ENCODE measurements at places on chromosomes 12 and 14.

- DNase-seq, result no peak
Observed at GRCh38 chr14:100788517-100788916, 37.4 kb upstream of the MEG3 start.

- DNase-seq, result no peak
Observed at GRCh38 chr12:48265777-48266176, 62.7 kb upstream of the OR10AD1 start.

- DNase-seq, result no peak
Observed at GRCh38 chr14:94853920-94854319, 84.0 kb upstream of the GSC start.

DNA sequence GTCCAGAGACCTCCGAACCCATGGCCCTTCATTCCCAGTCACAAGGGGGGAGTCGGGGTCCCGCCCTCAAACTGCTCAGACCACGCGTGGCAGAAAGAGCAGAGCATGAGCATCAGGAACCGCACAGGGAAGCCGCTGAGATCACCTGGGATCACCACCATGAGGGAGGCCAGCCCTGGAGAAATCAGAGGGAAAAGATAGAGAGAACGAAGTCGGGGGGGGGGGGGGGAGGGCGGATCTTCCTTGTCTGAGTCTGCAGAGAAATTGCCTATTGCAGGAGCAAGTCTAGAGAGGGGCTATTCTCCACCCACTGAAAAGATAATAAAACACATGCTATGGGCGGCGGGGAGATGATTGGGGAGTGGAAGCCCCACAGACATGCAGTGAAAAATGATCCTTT lies 884 bp upstream of the TMEM132C start:
- DNase-seq, result no peak

DNA sequence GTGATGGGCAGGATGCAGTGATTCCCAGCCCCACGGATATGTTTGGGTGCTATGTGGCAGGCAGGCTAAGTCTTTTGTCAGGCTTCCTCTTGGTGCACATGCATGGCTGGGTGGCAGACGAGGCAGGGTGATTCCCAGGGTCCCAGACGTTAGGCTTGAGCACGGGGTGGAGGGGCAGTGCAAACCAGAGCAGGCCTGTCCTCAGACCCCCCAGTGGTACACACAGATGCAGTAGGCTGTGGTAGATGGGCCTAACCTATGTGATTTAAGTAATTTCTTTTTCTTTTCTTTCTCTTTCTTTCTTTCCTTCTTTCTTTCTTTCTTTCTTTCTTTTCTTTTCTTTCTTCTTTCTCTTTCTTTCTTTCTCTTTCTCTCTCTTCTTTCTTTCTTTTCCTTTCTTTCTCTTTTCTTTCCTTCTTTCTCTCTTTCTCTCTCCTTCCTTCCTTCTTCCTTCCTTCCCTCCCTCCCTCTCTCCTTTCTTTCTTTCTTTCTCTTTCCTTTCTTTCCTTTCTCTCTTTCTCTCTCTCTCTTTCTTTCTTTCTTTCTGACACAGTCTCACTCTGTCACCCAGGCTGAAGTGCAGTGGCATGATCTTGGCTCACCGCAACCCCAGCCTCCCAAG lies 41.6 kb downstream of the PIK3C2G start:
- DNase-seq, result no peak

- DNase-seq, result no peak
Observed at GRCh38 chr14:90773705-90774104, 42.5 kb downstream of the TTC7B start.

- DNase-seq, result no peak
Observed at GRCh38 chr12:71046215-71046614, 111.6 kb downstream of the TSPAN8 start.

DNA sequence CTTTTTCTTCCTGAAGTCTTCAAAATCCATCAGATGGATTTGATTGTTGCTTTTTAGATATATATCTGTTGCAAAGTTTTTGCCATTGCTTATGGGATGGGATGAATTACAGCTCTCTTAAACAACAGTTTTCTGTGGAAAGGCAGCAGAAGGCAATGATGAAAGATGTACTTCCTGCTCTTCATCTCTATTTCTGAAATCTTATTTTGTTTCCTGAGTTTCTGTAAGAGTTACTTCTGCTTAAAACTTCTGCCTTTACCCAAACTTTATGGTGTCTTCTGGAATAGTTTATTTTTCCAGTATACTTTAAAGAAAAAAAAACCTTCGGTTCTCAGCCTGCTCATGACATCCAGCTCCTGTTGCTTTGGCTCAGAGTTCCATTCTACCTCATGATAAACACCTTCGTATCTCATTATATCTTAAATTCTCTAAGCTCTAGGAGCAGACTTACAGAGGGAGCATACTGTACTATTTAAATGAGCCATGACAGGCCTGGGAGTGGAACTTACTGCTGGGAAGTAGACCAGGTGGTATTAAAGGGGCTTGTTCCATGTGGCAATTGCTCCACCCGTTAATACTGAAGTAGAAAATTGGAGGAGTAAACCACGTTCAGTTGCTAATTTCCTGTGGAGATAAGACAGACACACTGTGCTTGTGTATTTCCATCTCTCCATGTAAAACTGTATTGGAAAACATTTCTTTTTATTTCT lies 288.4 kb downstream of the FBXL14 start:
- DNase-seq, result no peak

- no peak for DNase-seq
Observed at GRCh38 chr12:124605150-124605882, 37.9 kb upstream of the NCOR2 start.

DNA sequence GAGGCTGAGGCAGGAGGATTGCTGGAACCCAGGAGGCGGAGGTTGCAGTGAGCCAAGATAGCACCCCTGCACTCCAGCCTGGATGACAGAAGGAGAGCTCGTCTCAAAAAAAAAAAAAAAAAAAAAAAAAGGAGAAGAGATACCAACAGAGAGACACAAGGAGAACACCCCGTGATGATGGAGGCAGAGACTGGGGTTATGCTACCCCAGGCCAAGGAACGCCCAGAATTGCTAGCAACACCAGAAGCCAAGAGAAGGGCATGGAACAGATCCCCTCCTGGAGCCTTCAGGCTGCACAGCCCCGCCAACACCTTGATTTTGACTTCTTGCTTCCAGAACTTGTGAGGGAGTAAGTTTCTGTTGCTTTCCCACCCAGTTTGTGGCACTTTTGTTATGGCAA lies 148.0 kb upstream of the FOXN3 start:
- no peak for DNase-seq

DNA sequence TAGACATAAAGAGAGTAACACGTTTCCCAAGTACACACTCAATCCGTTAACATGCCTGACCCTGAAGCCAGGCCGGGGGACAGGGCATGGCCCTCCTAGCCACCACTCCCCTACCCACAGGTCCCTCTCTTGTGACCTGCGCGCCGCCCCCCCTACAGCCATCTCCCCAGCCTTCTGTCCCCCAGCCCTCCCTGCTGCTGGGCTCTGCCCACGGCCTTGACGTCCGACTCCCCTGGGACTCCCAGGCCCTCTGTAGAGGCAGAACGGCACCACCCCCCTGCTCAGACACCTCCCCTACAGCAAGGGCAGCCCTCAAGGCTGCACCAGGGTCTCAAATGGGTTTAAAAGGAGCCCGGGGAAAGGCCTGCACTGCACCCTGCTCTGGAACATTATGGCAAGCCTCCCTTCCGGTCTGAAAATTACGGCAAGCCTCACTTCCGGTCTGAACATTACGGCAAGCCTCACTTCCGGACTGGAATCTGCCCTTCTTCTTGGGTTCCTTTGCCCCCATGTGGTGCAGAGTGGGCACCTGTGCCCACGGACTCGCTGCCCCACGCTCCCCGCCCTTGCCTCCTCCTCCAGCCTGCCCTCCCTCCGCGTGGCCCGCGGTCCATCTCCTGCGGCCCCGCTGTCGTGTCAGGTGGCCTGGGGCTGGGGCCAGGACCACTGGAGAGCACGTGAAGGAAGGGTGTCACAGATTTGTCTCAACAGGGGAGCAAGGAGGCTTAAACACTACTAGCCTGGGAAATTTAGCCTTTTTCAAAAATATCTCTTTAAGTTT lies 77.6 kb downstream of the MOK start:
- DNase-seq, result no peak

Measured in activated CD4-positive, alpha-beta T cell treated with anti-CD3 and anti-CD28 coated beads for 4 hours (primary cell).